ENCODE measurements at places on chromosomes 7 and 10.

DNA sequence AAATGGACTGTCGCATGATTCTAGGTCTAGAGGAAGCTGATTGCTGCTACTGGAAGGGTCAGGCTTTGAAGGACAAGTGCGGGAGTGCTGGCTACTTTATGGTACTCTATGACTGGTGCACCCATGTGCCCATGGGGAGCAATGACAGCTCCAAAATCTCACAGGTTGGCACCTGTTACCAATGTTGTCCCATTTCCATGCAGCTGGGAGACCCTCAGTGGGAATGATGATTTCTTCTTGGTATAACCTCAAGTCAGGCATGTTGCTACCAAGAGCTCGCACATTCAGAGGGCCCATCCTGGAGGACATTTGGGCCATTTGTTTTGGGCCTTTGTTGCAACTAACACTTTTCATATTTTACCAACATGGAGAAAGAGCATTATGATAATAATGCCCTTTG lies 174.4 kb downstream of the PRKCQ start:
- no peak for DNase-seq

DNA sequence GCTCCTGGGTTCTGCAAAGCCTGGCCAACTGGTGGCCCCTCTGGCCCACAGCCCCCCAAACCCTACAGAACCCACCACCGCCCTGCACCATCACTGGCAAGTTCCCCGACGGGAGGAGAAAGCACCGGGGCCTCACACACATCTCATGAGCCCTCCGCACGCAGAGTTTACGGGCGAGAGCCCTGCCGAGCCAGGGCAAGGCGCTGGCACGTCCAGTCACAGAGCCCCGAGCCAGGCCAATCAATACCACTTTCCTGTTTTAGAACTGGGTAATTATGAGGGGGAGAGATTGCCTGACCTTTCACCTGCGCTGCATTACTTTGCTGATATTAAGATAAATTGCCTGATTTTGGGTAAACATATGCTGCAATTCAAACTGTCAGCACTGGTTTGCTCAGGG lies 113.3 kb downstream of the EBF3 start:
- no peak for DNase-seq

DNA sequence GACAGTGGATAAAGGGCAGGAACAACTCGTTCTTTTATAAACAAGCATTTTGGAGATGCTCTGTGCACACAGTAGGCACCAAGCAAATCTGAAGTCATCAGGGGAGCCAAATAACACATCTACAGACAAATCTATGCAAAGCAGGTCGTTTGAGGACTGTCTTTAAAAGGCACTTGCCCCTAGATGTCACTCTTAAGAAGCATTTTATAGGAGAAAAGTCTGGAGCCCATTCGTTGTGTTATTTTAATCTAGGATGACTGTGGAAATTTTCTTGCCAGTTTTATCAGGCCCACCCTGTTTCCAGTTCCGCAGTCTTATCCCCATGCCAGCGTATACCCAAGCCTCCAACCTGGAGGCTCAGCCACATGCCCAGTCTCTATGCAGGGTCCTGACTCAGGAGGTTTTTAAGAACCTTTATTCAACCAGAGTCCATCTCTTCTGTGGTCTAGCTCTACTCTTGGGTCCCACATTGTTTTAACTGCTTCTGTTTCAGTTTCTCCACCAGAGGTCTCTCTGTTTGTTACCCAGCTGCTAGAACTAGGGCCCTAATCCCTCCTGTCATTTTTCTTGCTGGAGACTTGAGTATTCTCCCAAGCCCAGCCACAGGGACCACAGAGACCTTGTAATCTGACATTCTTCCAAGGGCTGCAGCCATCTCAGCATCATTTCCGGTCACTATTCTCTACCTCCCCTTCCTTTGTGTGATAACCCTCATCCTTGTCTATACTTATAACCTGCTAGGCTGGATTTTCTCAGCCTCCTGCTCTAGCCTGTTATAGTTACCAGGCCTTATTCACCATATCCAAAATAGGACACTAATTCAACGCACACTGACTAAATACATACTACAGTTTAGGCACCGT lies 26.7 kb downstream of the PIK3CG start:
- DNase-seq: peak; percentile 53

DNA sequence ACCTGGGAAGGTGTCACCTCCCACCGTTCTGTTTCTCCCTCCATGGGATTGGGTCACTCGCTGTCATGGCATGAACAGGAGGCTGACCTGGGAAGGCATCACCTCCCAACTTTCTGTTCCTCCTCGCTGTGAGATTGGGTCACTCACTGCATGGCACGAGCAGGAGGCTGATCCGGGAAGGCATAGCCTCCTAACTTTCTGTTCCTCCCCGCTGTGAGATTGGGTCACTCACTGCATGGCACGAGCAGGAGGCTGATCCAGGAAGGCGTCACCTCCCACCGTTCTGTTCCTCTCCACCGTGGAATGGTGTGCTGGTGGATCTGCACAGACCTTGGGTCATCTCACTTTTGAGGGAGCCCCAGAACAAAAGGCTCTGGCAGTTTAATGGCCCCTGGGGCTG lies 239.2 kb upstream of the PRKCQ start:
- DNase-seq: no peak

DNA sequence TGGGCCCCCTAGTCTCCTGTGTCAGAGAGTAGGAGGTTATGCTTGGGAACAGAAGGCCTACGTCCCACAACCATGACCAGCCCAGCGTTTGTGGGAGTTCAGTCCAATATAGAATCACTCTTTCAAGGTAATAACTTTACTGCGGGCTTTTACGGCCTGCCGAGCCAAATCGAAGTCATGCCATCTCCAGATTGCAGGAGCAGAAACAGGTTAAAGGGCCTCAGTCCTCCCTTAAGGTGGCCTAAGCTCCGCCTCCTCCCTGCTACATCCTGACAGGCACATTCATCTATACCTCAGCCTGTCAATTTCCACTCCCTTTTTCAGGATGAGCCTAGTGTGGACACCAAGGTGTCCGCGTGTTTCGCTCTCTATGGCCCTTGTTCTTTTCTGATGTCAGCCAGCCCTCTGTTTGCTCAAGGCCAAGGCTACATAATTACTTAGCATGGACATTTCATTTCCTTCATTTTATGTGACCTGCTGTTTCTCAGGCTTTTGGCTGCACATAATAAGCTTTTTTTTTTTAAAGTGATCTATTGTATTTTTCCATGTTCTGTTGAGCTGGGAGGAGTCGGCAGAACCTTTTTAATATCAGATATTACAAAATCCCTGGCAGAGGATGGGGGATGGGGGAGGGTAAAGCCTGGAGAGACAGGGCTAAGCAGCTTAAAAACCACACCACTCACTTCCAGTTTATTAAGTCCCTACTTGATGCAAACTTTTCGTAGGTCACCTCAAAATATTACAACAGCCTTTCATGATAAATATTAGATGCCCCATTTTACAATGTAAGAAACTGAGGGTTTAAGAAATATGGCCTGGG lies 84.6 kb downstream of the CACNB2 start:
- no peak for DNase-seq

- no peak for DNase-seq
Measured at GRCh38 chr7:107911981-107912380, 21.0 kb downstream of the DLD start.

GRCh38 chr7:33459340-33459751 lies 330.0 kb downstream of the BBS9 start:
- peak; percentile 46 for DNase-seq

- no peak for DNase-seq
Measured at GRCh38 chr10:8584666-8585065, 530.2 kb downstream of the GATA3 start.

DNA sequence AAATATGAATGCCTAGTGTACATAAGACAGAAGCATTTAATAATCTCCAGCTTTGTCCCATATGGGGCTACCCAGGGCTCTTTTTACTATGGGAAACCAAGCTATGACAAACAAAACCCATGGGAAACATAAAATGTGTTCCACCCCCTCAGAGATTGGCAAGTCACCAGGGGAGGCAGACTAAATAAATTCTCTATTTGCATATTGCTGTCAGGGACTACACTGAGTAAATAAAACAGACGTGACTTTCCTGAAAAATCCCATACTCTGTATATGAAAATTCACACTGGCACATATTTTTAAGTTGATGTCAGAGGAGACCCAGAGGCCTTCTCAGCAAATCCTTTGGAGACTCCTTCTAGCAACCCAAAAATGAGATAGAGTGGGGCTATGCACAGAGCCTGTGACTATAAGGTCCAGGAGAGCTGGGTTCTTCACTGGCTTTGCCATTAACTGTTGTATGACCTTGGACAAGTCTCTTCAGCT lies 44.0 kb upstream of the HPSE2 start:
- DNase-seq: peak; percentile 10

GRCh38 chr7:57505176-57505575 lies 55.2 kb downstream of the ZNF716 start:
- no peak for DNase-seq

- no peak for DNase-seq
Measured at GRCh38 chr10:14787938-14788337, 13.2 kb upstream of the FAM107B start.

DNA sequence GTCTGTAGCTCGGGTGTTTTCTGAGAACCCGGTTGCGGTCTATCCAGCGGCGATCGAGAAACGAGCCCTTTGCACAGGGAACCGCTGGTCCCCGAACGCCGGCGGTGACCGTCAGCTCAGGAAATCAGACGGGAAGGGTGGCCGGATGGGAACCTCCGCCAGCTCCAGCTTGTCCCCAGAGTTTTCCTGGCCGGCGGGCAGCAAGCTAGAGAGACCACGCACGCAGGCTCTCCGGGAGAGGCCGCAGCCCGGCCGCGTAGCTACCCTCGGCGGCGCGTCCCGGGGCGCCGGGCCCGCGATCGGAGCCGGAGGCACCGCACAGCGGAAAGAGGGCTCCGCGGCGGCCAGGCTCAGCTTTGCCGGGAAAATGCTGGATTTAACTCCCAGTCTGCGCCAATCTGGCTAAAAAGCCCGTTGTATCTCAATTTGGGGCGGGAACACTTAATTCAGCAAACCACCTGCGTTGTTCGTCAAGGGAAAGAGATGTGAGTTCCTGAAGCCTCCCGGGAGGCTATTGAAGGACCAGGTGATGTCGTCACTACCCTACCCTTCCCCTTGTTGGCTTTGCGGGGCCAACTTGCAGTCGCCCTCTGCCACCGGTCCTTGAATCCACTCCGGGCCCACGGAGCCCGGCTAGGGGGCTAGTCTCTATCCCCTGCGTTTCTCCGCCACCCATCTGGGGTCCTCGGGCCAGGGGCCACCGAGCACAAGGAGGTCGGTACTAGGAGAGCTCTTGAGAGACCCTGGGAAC lies 859 bp upstream of the CH25H start:
- no peak for DNase-seq

DNA sequence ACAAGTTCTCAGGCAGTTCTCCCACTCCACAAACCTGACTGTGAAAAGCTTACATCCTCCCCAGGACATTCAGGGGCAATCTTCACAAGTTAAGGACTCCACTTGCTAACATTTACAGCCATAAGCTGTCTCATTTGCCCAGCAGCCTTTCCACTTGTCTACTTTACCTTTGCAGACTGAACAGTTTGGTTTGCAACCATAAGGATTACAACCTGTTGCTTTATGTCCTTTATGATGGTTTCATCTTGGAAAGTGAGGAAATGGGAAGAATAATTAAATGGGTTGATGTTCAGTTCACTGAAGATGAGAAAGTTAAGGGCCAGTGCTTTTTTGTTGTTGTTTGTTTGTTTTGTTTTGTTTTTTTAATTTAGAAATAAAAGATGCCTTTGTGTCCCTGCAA lies 92.4 kb downstream of the FAM204A start:
- DNase-seq: no peak

GRCh38 chr7:121456015-121456414 lies 59.9 kb upstream of the FAM3C start:
- no peak for DNase-seq

- DNase-seq: no peak
Measured at GRCh38 chr7:127632276-127632910, 14.5 kb upstream of the PAX4 start.

DNA sequence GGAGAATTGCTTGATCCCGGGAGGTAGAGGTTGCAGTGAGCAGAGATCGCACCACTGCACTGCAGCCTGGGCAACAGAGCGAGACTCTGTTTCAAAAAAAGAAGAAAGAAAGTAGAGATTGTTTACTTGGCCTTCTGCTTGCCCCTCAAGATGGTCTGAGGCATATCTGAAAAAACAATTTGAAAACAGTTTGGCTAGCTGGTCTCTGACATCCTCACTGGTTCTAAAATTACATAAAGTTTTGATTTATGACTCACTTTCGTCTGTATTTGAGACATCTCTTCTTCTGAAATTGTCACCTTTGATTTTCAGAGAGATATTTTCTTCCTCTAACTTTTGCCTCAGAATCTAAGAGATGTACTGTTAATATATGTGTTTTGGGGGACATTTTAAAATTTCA lies 49.6 kb upstream of the HELLS start:
- DNase-seq: no peak

DNA sequence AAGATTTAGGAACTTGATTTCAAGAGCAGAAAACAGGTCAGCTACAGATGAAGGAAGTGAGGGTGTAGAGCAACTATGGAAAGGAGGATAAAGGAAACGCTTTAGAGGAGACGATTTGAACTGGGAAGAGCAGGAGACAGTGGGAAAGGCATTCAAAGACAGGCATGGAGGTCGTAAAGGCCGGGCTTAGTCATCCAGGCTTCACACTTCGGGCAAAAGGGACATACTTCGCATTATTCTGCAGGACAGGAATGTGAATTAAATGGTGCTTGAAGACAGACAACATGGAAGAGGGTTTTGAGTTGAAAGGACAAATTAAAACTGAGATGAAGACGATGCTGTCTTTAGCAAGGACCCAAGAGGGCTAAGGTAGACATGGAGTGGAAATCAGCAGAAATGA lies 8.1 kb downstream of the FAM171A1 start:
- DNase-seq: no peak

DNA sequence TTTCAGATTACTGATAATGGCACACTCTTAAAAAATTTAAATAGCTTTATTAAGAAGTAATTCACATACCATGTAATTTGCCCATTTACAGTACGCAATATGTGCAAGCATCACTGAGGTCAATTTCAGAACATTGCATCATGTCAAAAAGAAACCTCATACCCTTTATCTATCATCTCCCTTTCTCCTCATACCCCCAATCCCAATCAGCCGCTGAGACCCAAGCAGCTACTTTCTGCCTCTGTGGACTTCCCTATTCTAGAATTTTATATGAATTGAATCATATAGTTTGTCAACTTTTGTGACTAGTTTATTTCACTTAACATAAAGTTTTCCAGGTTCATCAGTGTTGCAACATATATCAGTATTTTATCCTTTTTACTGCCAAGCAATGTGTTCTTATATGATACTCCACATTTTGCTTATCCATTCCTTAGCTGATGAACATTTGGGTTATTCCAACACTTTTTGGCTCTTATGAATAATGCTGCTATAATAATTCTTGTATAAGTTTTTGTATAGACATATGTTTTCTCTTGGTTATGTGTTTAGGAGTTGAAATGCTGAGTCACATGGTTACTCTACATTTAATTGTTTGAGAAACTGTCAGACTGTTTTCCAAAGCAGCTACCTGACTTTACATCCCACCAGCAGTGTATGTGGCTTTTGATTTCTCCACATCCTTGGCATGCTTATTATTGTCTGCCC lies 26.9 kb upstream of the TPK1 start:
- no peak for DNase-seq
